Vein endothelial cell (primary cell): ENCODE measurements at places on chromosomes 7 and 10. TPM values are rescaled to one million over a fixed set of nuclear protein-coding genes. Genes with fewer than 3 reads are reported as not detected.

The ARMC10 gene
- 26.0 and 32.7 TPM in 2 replicates for total RNA-seq

The PNLIP gene
- total RNA-seq = not detected in 2 replicates

The CTBP2 gene
- 99.4 and 99.6 TPM in 2 replicates for total RNA-seq

The HOXA9 gene
- total RNA-seq = 10.8 and 18.2 TPM in 2 replicates

The WNT8B gene
- total RNA-seq = not detected in 2 replicates

The VGF gene
- 0.10 TPM in 1 of 2 replicates, not detected in the other for total RNA-seq

The FAM131B gene
- 0.65 and 0.76 TPM in 2 replicates for total RNA-seq

The SLC18A3 gene
- total RNA-seq = not detected in 2 replicates

The GRID2IP gene
- total RNA-seq = not detected in 2 replicates
